ENCODE measurements at places on chromosomes 7 and 10.
A peak's percentile ranks its signal among the peaks of the same experiment; 100 is the strongest.

DNA sequence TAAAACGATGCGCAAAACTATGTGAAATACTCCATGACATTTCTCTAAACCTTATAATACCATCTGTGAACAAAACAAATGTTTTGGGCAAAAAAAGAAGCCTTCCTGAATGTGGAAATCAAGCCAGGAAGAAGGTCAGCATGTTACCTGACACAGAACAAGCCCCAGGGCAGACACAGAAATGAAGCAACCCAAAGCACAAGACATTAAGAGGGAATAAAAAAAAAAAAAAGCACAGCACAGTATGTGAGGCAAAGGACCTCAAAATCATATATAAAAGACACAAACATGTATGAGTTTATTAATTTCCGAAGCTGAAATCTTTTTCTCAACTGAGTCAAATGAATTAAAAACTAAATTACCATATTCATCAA is 161.8 kb downstream of the SKIDA1 start:
- no peak for DNase-seq

GRCh38 chr7:48880851-48881250 is 43.5 kb upstream of the CDC14C start:
- no peak for DNase-seq

- DNase-seq: no peak
Observed at GRCh38 chr7:98472521-98472954, 71.6 kb upstream of the BAIAP2L1 start.

DNA sequence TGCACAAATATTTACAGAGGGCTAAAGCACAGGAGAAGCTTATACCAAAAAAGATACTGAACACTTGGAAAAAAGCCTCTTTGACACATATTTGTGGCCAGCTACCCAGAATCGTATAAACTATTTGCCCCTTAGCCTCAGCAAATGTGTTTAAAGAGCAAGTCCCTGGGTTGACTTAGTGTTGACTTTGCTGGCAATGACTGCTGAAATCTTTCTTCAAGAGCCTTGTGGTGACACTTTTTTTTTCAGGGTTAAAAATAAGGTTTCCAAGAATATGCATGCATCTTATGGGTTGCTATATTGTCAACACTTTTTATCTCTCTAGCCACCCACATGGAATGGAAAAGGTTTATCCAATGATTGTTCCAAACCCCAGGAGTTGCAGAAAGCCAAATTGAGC is 14.9 kb upstream of the PLEKHS1 start:
- DNase-seq: no peak

DNA sequence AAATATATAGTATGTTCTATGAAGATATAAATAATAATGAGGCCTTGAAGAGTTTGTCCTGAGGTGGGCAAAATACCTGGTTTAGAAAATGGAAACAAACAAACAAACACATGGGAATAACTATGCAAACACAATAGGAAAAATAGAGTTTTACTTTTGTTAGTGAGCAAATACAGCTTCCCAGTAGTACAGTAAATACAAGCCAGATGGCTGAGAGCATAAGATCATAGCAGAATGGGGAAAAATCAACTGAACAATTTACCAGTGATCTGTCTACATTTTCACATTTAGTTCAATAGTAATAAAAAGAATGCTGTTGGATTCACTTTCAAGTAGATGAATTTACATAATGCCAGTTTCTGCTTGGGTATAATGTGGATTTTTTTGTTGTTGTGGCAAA is 45.1 kb downstream of the ADD3 start:
- no peak for DNase-seq

DNA sequence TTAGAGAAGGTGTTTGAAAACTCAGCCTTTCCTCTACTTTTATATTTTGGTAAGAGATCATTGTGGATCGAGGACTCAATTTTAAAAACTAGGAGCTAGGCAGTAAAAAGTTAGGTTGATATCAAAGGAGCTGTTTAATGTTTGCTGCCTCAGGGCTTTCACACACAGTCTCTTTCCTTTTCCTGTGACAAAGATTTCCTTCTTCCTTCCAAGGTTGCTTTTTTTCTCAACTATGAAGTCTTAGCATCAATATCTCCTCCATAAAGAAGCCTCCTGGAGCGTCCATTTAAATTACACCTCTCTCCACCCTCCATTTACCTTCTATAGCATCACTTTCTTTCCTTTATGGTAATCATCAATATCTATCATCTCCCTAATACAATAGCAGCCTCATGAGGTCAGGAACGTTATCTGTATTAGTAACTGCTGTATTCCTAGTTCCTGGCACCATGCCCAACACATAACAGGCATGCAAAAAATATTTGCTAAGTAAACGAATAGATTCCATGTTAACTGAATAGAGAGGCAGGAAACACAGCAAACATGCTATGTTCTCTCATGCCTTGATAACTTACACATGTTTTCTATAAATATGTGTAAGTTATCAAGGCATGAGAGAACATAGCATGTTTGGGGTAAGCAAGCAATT is 48.5 kb downstream of the GNAT3 start:
- peak; percentile 28 for DNase-seq

DNA sequence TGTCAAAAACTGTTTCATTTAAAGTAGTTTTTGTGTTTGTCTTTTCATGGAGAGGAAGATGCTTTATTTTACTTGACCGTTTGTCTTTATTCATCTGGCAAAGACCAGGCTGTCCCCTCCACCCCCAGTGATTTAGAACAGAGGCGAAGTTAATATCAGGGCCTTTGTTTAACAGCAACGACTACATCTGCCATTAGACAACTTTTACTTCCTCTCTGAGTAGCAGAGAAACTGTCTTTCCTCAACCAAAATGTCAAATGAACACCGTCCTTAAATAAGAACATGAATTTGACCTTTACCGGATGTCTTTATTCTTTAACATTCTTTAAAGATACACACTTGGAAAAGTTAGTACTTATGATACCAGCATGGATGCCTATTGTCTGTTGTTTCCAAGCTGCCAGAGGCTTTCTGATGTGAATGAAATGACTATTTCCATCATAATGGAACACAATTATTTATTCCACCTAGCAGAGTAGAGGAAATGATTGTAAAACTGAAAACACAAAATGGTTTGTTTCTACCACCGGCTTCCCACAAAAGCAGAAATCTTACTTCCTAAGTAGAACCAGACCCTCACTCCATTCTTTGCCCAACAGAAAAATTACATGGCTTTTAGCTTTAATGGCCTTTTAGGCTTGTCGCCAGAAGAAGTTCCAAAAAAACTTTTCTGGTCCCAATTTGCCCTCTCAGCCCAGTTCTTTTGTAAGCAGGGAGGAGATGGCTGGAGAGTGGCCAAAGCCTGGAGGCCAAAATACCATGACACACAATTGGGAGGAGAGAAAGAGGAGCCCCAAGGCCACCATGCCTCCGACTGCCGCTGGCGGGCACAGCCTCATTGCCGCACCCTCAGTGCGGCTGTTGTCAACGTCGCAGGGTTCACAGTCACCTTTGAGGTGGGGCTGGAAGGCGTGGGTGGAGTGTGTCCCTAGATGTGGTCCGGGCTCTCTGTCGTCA is 168.5 kb downstream of the TEX36 start:
- DNase-seq: no peak

DNA sequence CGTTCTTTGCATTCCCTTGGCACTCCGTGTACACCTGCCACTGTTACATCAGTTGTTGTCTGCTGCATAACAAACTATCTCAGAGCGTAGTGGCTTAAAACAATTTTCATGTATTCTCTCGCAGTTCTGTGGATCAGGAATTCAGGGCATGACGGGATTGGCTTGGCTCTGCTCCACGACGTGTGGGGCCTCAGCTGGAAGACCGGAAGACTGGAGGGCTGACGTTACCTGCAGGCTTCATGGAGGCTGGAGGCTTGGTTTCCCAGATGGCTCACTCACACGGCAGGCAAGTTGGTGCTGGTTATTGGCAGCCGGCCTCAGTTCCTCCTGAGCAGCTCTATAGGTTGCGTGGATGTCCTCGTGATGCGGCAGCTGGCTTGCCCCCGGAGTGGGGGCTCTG is 25.5 kb downstream of the NYAP1 start:
- peak; percentile 55 for DNase-seq

- peak; percentile 40 for DNase-seq
Observed at GRCh38 chr10:119209035-119209735, 1.8 kb downstream of the GRK5 start.

- DNase-seq: no peak
Observed at GRCh38 chr7:20005081-20005480, 212.1 kb downstream of the MACC1 start.

DNA sequence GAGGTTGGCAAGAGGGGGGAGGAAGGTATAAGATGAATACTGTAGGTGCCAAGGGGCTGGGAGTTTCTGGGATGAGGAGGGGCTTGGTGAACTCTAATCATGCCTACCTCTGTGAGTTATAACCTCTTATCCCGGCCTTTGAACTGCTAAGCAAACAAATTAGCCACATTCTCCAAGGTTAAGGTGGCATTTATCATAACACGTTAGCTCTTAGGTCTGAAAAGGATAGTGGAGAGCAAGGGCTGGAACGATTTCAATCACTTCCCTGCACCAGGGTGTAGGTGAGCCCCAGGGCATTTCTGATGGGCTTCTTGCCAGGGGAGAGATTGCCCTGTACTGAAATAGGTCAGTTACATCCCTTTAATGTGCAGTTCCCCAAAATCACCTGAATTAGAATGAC is 28.6 kb upstream of the DMBT1 start:
- no peak for DNase-seq

- DNase-seq: no peak
Observed at GRCh38 chr10:112224933-112225529, 41.5 kb upstream of the GPAM start.

DNA sequence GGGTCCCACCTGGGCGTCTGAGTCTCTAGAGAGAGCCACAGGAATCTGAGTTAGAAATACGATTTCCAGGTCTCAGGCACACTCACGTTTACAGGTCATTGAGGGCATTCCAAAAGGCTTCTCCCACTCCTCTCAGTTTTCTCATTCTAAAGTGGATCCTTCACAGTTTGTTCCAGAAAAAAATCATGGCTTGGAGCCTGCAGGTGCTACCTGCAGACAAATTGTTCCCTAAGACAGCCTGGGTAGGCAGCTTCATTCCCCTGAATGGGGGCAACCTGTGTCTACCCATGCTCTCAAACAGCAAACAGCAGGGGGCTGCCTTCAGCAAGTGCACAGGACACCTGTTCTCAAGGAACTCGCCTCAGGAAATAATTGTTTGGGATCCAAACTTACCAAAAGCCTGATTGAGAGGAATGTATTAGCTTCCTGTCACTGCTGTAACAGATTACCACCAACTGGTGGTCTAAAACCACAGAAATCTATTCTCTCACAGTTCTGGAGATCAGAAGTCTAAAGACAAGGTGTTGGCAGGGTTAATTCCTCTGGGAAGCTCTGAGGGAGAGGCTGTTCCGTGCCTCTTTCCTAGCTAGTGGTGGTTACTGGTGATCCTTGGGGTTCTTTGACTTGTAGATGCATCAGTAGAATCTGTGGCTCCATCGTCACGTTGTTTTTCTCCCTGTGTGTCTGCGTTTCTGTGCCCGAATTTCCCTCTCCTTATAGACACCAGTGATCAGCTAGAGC is 117.2 kb downstream of the RAB11FIP2 start:
- DNase-seq: no peak

- DNase-seq: no peak
Observed at GRCh38 chr10:87546210-87546609, 41.5 kb downstream of the MINPP1 start.

GRCh38 chr7:81715984-81716588 is 53.8 kb downstream of the HGF start:
- peak; percentile 47 for DNase-seq

DNA sequence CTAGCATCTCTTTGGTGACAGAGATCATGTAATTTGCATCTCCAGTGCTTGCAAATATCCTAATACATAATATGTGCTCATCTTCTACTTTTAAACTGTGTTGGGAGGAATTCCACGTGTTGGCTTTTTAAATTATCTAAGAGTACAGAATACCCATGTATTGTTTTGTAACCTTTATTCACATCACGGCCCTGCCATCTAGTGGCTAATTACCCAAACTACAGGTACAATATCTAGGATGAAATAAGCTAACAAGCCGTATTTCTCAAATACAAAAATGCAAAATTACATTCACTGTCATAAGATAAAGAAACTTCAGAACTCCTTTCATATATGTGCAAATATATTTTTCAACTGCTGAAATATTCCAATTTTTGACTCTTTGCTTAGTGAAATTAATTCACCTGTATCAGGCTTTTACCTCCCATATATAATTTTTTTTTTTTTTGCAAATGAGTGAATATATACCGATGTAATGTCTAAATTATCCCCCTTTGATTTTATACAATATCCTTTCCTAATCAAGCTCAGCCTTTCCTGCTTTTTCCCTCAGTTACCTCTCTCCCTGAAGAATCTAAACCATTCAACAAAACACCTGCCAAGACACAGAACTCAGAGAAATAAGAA is 30.3 kb upstream of the LSM8 start:
- DNase-seq: peak; percentile 57

DNA sequence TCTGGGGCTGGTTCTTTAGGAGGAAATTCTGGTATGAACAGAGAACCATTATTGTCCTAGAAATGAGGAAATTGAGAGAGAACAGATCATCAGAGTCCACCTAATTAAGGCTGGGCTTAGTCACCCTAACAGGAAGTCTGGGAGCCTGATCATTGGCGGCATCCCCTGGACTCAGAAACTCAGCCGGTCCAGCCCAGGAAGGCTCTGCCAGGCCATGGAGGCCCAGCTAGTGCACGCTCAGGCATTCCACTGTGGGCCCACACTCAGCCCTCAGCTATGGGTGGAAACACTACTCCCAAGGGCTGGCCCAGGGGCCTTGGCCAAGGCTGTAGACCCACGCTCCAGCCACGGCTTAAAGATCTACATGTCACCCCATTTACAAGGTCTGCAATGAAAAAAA is 109.2 kb downstream of the PTPN20 start:
- DNase-seq: peak; percentile 60

DNA sequence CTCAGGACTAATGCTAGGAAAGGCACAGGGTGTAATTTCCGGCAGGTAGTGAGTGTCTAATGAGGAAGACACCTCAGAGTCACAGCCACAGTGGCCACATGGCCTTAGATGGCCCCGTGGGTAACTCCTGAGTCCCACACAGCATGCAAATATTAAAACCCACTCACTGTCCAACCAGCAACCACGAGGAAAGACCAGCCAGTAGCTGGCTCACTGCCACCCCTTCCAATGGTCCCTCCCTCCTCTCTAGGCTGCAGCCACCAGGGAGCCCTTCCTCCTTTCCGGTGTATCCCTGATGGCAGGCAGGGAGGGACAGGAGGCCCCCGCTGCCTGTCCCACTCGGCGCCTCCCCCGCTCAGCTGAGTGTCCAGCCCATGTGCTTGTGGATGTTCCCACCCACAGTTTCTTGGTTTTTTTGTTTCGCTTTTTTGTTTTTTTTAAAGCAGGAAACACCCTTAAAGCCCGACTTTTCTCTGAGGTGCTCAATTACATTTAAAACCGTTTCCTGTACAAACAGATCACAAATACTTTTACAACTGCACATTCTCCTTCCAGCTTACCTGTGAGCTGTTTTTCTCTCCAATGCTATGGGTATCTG is 9.2 kb downstream of the BNIP3 start:
- DNase-seq: peak; percentile 62

GRCh38 chr10:31937371-31937770 is 8.7 kb upstream of the ARHGAP12 start:
- DNase-seq: no peak

DNA sequence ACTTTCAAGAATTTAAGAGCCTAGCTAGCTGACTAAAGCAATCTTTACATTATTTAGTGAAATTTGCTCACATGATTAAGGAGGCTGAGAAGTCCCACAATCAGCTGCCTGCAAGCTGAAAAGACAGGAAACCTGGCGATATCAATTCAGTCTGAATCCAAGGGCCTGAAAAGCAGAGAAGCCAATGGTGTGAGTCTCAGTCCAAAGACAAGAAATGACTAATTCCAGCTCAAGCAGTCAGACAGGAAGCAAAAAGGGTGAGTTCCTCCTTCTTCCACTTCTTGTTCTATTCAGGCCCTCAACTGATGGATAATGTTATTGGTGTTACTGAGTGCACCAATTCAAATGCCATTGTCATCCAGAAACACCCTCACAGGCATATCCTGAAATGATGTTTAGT is 1231.6 kb upstream of the CELF2 start:
- peak; percentile 62 for DNase-seq
